Stimulated activated CD4-positive, alpha-beta T cell treated with anti-CD3 and anti-CD28 coated beads, Interleukin-1b, Interleukin-23, amount 100 ng/mL, for 4 hours (primary cell): ENCODE measurements at places on chromosomes 5 and 9.

DNA sequence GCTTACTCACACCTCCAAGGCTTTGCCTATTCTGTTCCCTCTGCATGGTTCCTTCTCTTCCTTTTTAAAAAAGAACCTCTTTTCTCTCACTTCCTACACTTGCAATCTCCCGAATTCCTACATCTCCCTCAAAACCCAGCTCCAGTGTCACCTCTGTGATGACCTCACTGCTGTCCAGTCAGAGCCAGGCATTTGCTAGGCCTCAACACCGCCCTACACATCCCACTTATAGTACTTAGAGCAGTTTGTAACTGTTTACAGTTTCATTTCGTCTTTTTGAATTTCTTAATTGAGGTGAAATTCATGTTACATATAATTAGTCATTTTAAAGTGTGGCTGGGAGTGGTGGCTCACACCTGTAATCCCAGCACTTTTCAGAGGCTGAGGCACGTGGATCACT lies 30.8 kb downstream of the CD14 start:
- DNase-seq: no peak

- DNase-seq: no peak
These were observed 35.3 kb upstream of the HSPA9 start for GRCh38 chr5:138610415-138610917.

GRCh38 chr9:98485706-98486105 lies 223.0 kb downstream of the GABBR2 start:
- no peak for DNase-seq

DNA sequence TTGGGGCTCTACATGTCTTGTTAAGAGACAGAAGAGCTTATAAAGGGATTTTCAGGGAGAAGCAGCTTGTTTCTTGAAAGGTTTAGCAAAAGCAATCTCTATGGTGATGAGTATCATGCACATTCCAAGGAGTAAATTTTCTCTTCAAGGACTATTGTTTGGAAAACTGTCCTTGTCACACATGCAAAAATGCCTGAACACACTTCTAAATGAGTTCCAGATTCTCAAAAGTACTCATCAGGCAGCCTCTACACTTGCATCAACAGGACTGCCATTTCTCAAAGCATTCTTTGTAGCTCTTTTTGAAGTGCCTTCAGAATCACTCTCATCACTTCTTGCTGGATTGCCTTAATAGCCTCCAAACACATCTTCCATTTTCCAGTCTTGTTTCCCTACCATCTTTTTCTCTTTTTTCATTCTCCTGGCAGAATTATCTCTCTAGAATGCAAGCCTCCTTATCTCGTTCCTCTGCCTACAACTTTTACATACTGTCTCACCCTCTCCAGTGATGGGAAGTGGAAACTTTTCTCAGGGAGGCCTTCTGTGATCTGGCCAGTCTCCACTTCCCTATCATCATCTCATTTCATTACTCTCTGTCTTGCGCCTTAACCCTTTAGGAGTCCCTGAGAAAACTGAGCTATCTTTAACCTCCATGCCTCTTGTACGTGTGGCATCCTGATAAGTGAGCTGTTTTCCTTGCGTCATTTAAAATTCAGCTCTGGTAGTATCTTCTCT lies 631.5 kb upstream of the TLE4 start:
- no peak for DNase-seq

DNA sequence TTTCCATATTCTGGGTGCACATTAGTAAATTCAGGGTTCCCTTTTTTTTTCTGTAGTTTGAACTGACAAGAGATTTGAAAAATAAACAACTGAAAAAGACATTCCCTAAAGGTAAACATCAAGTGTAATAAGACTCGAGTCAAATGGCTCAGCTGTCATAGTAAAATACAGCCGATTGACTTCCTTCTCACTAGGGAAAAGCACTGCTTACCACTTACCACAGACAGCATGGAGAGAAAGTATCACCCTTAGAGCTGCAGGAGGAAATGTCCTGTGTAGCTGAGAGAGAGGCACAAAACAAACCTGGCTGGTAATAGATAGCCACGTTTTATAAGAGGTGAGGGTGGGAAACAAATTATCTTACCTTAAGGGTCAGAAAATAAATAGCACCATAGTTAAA lies 12.1 kb upstream of the DMAC1 start:
- DNase-seq: no peak

GRCh38 chr9:93369686-93370085 lies 81.8 kb upstream of the FAM120A start:
- no peak for DNase-seq

DNA sequence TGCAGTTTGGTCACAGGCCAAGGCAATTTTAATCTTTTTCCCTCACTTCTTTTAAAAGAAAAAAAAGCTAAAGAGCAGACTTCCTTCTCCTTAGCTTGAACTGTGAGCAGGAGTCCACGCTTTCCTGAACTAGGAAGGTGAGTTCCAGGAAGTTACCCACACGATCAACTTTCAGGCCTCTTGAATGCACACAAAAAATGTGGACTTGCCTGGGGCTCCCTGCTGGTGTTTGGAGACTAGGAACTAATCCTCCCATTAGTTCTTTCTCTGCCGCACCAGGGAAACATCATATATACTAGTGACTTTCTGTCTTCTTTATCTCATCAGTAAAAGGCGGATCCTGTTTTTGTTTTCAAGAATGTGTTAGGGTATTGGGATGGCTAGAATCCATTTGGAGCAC lies 240.0 kb downstream of the GOLPH3 start:
- no peak for DNase-seq

GRCh38 chr9:76135902-76136301 lies 245.4 kb downstream of the PCSK5 start:
- no peak for DNase-seq

- no peak for DNase-seq
These were observed 835 bp upstream of the DND1 start for GRCh38 chr5:140674211-140674610.

GRCh38 chr9:110207071-110207641 lies 803 bp downstream of the C9orf152 start:
- DNase-seq: no peak

- peak; percentile 40 for DNase-seq
These were observed 724 bp downstream of the PRRC2B start for GRCh38 chr9:131394464-131395156.

- no peak for DNase-seq
These were observed 49.3 kb downstream of the ZFAND5 start for GRCh38 chr9:72315510-72316311.

DNA sequence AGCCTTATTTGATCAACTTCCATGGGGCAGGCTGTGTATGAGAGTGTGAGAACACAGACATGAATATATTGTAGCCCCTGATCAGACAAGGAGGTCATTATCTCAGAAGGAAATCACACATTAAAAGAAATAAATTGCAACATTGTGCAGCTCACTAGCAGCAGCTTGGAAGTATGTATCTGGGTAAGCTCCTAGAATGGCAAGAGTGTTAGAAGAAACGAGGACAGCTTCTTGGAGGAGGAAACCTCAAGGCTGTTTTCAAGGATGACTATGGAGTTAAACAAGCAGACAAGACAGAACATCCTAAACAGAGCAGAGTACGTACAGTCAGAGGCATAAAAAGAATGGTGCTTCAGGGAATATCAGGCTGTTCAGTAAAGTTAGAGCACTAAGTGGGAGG lies 511.0 kb downstream of the SLCO4C1 start:
- DNase-seq: no peak

DNA sequence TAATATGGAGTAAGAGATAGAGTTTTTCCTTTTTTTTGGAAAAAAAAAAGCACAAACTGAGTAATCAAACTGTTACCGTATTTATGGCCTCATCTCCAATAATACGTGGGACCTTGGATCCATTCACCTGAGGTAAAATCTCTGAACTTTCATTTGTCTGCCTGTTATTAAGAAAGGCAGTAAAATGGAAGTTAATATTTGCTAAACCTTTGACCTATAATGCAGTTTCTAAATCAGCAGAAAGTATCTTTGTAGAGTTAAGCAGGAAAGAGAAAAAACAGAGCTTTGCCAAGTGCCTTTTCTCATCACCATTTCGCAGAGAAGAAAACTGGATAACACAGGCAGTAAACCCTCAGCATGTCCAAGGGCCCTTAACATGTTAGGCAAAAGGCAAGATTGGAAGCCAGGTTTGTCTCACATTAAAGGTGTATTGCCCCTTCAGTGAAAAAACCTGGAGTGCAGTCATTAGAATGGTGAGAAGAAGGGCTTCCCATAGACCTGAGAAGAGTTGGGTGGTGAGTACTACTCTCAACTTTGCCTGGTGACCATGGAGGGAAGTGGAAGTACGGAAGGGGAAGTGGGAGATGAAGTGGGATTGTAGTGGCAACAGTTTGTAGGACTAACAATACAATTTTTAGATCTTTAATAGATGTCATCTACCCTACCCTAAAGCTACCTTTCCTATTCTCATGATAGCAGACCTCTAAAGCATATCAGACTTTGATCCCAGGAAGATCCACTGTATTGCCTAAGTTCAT lies 65.4 kb upstream of the GRAMD2B start:
- no peak for DNase-seq

- no peak for DNase-seq
These were observed 7.7 kb downstream of the CDX1 start for GRCh38 chr5:150174285-150174684.

- no peak for DNase-seq
These were observed 245.4 kb downstream of the DENND1A start for GRCh38 chr9:123684393-123685149.

- DNase-seq: no peak
These were observed 9.2 kb upstream of the TLX3 start for GRCh38 chr5:171299851-171300250.

DNA sequence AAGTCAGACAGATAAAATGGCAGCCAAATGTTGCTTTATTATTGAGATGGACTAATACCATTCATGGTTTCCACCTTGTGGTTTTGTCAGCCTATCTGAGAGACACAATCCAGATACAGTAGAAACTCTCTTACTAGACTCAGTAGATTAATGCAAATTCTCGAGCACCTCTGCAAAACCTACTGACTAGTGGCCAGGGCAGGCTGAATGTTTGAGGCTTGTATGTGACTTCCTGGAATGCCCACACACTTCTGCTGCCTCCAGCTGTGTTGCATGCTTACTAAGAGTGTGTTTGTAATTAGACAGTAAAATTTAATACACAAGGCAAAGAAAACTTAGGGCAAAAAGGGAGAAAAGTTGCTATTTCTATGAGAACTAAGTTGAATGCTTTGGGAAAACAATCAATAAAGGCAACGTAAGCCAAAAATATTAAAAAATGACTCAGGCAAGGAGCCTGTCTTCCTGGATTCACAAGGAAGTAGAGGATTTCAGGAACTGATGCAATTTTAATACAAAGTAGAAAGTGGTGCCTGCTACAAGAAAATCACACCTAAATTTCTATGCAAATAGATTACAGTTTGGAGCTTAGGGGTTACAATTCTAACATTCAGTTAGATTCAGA lies 30.2 kb upstream of the CCNG1 start:
- DNase-seq: no peak
